Activated effector memory CD4-positive, alpha-beta T cell treated with Interleukin-2 at 50 U/mL for 16 hours (primary cell): ENCODE measurements at places on chromosomes 12 and 14.

DNA sequence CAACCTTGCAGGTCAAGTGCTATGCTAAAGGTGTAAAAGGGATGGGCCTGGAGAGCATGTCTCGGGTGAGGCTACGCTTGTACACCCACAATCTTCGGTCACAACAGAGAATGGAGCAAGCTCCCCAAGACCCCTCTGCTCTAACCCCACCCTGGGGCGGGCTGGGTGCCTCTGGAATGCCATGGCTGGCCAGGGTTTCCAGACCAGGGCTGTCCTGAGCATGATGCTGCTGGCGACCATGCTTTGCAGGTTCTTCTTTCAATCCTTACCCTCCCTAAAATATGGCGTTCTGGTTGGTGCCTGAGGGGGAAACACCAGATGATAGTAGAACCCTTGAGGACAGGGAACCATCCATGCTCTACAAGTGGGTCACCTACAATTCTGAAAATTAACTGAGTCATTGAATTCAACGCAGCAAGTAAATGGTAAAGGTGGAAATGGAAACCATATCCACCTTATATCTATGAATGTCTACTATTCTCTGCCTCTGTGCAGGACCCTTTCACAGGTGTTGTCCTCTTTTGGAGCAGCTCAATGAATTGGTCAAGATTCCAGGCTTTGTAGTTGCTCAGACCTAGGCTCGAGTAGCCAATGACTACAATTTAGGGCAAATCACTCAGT lies 111.6 kb upstream of the EGLN3 start:
- no peak for DNase-seq

DNA sequence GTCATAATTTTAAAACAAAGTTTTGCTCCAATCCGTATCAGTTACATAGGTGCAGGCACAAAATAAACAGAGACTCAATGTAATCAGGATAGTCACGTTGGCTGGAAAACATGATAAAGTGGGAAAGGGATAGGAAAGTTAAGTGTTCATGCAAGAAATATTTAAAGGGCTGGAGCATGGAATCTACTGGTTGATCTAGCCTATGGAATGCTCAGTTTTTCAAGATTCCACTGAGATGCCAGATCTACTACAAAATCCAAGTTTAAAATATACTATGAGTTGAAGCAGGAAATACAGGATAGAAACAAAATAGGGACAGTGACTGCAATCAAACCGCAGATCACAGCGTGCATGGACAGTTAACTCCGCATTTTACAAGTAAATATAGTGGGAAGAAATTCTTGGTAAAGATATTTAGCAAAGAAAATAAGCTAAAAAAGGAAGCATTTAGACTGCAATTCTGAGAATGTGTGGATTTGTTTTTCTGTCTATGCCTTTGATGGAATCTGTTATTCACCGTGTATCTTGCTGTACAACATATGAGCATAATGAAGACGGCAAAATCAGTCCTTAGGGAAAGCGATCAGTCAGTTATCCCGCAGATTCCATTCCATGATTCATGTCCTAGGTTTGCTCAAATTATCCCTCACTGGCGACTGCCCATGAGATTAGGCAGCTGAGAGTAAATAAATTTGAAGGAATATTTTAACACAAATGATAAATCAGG lies 1044.3 kb downstream of the FLRT2 start:
- no peak for DNase-seq

- DNase-seq: no peak
Measured at GRCh38 chr12:115343601-115344000, 659.6 kb upstream of the TBX3 start.

GRCh38 chr12:117063162-117063911 lies 35.9 kb downstream of the TESC start:
- DNase-seq: peak; percentile 16

DNA sequence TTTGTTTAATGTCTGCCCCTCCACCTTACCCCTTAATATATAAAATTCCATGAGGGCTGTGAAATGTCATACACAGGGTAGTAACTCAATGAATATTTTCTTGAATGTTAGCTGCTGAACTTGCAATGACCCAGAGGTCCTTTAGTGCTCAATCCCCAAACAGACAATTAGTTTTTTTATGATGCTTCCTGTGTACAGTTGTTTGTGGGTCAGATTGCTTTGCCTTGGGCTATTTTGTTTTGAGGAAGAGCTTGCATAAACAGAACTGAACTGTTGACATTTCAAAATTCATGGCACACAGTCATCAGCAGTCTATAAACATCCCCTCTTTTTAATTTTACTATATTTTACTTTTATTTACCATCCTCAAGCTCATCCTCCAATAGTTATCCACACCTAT lies 820.5 kb upstream of the SEL1L start:
- DNase-seq: no peak

DNA sequence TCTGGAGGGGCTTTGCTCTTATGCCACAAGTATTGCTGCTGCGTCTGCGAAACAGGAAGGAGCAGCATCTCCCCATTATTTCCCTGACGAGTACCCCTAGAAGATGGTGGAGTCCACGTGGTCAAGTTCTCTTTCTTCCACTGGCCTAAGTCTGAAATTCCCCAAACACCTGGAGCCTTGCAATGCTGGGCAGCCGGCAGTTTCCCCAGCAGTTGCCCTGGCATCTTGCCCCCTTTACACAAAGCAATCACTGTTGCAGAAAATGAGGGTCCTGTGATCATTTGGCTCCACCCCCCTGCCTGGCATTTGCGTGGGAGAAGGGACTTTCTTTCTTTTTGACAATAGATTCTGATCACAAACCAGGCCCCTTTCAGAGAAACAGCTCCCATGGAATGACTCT lies 56.9 kb downstream of the FOS start:
- no peak for DNase-seq

- peak; percentile 43 for DNase-seq
Measured at GRCh38 chr12:1791104-1791841, 29.1 kb upstream of the LRTM2 start.

DNA sequence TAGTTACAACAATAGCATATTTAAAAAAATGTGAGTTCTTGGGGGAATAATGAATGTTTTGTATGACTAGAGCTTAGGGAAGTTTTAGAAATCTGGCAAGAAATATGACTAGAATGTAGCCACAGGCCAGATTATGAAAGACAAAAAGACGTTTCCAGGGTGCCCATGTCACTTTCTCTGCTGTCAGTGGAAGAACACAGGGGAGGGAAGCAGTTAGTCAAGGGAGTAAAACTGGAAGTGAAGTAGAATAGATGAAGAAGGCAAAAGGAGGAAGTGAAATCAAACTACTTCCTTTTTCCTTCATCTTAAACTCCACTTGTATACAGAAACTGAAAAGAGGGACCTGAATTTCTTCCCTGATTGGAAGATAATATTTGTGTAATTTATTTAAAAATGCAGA lies 81.2 kb upstream of the ATP2B1 start:
- no peak for DNase-seq

DNA sequence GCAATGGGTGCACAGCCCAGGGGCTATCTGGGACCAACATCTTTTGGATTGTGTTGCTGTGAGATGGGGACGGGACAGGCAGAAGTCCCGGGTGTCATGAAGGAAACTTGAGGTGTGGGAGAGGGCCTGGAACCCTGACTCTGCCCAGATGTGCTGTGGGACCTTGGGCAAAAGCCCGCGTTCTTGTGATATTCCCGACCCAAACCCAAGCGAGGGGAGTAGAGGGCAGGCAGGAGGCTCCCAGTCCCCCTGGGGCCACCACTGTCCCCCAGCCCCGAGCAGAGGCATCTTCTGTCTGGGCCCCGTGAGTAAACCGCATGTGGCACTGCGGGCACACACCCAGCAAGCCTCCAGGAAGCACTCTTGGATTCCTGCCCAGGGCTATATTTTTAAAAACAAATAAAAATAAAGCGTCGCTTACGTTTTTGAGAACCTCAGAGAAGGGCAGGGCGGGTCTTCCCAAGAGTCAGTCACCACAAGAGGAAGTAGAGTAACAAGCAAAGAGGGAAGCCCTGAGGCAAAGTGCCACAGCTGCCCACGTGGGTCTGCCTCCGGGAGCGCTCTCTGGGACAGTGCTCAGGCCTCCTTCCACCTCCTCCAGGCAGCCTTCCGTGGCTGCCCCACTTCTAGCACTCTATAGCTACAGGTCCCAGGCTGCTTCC lies 39.5 kb downstream of the BEGAIN start:
- peak; percentile 33 for DNase-seq

GRCh38 chr12:57235728-57236131 lies 6.2 kb downstream of the SHMT2 start:
- DNase-seq: no peak

DNA sequence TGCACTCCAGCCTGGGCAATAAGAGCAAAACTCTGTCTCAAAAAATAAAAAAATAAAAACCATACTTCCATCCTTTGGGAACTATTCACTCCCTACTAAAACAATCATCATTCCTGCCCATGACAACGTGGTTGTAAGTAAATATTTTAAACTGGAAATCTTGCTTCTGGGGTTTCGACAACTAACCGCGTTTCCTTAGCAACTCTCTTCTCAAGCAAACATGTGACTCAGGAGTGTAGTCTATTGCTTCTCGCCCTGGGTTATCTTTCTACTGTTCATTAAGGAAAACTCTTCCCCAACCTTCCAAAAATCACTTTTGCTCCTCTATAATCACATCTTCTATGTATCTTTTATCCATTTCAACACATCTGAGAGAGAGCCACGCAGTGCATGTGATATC lies 21.8 kb downstream of the APPL2 start:
- DNase-seq: no peak

DNA sequence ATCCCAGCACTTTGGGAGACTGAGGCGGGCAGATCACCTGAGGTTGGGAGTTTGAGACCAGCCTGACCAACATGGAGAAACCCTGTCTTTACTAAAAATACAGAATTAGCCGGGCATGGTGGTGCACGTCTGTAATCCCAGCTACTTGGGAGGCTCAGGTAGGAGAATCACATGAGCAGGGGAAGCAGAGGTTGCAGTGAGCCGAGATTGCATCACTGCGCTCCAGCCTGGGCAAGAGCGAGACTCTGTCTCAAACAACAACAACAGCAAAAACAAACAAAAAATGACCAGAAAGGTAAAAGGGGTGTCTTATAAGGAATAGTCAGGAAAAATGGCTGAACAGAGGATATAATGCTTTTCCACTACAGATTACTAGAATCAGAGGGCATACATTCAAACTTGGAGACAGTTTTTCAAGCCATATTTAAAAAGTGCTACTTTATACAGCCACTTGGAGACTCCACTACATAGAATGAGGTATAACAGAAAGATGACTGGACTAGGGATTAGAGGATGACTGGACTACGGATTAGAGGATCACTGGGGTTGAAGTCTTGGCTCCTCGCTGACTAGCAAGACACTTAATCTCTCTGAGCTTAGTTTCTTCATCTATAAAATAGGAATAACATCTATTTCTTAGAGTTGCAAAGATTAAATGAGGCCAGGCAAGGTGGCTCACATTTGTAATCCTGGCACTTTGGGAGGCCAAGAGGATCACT lies 4.9 kb upstream of the CS start:
- DNase-seq: no peak

- DNase-seq: no peak
Measured at GRCh38 chr14:74855945-74856344, 20.0 kb downstream of the PROX2 start.

- DNase-seq: no peak
Measured at GRCh38 chr14:43090380-43090779, 1416.7 kb downstream of the FSCB start.

DNA sequence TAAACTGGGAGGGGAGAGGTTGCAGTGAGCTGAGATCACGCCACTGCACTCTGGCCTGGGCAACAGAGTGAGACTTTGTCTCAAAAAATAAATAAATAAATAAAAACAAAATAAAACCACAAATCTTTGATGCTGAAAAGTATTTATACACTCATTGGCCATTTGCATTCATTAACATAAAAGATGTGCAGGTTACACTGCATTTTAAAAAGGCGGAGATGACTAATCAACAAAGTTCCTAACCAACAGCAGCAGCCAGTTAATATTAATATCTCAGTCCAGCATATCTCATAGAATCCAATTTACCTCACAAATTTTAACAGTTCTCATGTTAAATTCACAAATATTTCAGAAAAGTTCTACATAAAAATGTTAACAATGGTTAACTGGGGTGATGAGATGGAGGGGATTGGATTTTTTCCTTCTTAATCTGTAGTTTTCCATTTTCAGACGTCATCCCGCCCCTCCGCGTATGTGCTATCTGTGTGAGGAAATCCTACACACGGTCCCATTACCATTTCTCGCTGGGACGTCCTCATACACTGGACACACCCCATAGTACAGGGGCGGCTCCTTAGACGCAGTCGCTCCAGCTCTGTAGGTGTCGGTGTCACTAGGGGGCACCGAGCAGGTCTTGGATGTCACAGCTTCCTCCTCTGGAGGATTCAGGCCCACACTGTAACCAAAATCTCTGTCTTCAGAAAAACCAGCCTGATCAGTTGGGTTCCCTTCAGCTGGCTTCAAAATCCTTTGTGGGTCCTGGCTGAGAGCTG lies 7.3 kb downstream of the ANKLE2 start:
- DNase-seq: no peak

- no peak for DNase-seq
Measured at GRCh38 chr12:89756194-89756584, 47.6 kb upstream of the ATP2B1 start.

DNA sequence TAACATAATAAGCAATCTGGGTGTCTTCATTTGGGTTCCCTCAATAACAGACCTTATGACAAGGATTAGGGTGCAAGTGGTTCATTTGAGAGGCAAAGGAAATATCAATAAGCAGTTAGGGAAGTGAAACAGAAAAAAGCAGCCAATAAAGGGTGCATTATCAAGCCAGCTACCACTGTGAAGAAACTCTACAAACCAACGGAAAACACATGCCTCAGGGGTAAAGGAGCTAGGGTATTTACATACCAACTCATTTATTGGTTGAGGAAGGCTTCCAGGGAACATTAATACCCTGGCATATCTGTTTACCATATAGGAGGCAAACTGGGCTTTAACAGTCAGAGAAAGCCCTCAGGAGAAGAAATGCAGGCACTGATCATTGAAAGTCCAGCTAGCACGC lies 22.7 kb upstream of the IFNG-AS1 start:
- no peak for DNase-seq
